B cell (primary cell): ENCODE measurements at places on chromosomes 4 and X.

DNA sequence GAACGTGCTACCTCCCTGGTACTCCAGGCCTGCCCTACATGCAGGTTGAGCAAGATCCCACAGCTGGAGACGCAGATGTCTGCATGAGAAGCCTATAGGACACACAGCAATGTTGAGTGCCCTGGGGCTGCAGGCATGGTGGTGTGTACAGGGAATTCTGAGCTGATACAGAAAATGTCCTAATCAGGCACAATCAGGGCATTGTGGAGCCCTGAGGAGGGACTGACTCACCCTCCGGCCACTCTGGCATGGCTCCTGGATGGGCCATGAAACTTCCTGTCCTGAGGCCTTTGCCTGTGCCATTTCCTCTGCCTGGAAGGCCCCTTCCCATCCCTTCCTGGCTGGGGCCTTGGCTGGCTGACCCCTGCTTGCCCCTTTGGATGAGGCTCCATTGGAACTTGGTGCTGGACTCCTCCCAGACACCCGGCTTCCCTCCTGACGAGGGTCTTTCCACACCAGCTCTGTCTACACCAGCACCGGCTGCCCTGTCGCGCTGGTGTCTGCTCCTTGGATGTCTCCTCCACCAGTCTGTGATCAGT lies 16.7 kb upstream of the AFAP1 start:
- DNase-seq = no peak

DNA sequence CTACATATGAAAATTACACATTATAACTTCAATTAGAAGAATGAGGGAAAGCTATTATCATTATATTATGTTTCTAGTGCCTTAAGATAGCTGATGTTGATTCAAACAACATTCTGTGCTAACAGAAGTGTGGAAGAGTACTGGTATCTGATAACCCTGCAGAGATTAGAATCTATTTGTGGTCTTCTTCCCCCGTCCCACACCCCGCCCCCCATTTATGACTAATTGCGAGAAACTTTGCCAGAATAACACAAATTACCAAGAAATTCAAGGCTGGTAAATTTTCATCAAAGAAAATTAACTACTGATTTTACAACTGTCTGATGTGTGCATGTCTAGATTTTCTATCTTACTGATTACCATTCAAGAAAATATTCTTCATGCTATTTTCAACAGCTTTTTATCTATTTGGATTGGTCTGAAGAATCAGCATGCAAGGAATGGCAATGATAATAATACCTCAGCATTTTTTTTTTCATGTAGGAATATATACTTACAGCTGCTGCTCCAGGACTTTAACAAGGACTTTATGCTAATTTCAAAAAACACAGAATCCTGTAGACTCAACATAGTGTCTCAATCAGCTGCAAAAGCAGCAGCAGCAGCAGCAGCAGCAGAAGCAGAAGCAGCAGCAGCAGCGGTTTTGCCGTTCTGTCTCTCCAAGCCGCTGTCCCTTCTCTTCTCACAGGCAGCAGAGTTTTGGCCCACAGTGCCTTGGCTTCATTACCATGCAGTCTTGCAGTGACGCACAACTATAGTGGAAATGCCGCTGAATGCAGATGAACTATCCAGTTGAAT lies 126.7 kb downstream of the FRYL start:
- DNase-seq = no peak

- DNase-seq = no peak
Measured at GRCh38 chr4:2651998-2652397, 104.1 kb downstream of the TNIP2 start.

GRCh38 chr4:30620711-30621110 lies 99.5 kb upstream of the PCDH7 start:
- no peak for DNase-seq

DNA sequence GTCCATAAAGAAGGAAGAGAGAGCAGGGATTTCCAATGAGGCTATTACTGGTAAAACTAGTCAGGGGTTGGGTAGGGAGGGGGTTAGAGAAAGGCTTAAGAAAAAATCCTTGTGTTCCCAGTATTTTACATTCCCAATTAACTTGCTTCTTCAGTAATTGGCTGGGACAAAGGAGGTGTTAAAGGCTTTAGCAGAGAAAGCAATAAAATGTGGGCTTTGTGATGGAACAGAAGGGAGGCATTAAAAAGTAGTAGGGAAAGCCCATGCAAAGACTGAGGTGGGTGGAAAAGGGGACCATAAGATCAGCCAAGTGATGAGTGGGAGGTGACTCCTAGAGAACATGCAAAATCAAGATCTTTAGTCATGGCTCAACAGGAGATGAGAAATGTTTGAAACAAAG lies 1467.2 kb downstream of the RPA4 start:
- no peak for DNase-seq

DNA sequence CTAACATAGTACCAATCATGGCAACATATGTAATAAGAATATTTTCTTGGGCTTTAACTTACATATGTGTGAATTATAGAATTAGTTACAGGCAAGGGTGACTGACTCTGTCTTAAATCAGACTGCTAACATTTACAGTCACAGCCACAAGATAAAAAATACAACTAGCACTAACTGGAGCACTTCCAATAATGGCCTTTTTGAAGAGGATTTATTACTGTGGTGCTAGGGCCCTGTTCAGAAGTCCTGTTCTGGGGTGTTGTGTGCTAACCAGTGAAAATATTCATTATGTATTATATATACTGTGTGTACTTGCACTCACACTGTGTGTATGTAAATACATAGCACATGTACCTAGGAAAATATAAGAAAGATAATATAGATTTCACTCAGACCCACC lies 1611.2 kb downstream of the PCDH18 start:
- DNase-seq = no peak

GRCh38 chr4:12658146-12658545 lies 826.0 kb downstream of the RAB28 start:
- no peak for DNase-seq

GRCh38 chrX:115892787-115893671 lies 277.5 kb upstream of the AGTR2 start:
- DNase-seq = peak; percentile 38

GRCh38 chr4:26889356-26889755 lies 28.7 kb downstream of the STIM2 start:
- DNase-seq = no peak

DNA sequence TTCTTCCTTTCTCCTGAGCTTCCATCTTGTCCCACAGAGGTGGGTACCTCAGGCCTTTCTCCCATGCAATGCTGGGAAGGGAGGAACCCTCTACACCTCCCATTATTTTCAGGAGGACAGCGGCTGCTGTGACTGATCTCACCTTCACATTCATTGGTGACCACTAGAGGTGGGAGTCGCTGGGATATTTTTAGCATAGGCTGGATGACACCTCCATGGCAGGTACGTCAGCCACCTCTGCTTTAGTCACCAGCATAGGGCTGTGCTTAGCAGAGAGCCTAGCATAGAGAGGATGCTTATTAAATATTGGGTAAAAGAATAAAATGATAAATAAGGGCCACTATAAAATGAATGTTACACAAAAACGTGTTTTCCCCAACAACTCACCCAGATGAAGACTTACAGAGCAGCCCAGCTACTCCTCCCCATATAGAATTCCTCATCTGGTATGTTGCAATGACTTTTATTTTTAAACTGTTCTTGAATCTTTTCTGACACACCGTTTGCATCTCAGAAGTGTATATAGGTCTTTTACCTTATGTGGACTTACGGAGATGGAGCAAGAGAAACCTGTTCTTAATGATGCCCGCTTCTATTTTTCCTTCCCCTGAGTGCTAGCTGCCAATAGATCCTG lies 60.9 kb upstream of the SORBS2 start:
- no peak for DNase-seq

DNA sequence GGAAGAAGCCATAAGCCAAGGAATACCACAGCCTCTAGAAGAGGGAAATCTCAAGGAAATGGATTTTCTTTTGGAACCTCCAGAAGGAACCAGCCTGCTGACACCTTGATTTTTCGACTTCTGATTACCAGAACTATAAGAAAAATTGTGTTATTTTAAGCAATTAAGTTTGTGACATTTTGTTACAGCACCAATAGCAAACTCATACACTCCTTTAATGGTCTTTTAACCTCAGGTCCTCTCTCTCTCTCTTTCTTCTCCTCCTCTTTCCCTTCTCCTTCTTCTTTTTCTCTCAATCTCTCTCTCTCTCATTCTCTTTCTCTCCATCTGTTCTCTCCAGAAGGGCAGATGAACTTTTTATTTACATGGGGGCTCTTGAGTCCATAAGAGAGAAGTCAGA lies 26.3 kb downstream of the ARSD start:
- no peak for DNase-seq

- DNase-seq = no peak
Measured at GRCh38 chr4:61511716-61512488, 311.8 kb downstream of the ADGRL3 start.

DNA sequence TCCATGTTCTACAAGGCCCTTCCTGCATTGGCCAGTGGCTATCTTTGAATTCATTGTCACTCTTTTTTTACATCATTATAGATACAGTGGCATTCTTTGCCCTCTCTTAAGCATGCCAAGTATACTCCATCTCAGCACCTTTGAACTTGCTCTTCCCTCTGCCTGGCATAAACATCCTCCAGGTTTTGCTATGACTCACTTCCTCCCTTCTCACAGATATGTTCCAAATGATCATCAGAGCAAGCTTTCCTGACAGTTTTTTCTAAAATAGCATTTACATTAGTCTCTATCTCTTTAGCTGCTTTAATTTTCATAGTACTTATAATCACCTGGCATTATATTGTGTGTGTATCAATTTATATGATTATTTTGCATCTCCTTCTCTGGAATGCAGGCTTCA lies 553.3 kb upstream of the MAGEB2 start:
- DNase-seq = no peak

- no peak for DNase-seq
Measured at GRCh38 chr4:173506597-173507211, 23.3 kb downstream of the HAND2 start.

DNA sequence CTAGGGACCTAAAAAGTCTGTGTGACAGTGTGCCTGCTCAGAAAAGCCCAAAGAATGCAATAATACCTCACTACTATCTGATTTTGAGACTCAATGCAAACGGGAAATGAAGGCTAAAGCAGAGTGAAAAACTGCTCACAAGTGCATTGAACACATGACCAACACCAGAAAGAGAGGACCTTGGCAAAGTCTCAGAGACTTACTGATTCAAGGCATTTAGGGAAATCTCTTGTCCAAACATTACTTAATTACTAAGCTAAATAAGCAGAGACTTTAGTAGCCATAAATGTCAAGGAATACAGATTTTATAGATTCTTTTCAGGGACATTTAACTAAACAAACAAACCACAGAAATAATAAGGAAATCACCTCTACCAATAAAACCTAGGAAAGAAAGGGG lies 916.0 kb downstream of the FSTL5 start:
- DNase-seq = no peak

DNA sequence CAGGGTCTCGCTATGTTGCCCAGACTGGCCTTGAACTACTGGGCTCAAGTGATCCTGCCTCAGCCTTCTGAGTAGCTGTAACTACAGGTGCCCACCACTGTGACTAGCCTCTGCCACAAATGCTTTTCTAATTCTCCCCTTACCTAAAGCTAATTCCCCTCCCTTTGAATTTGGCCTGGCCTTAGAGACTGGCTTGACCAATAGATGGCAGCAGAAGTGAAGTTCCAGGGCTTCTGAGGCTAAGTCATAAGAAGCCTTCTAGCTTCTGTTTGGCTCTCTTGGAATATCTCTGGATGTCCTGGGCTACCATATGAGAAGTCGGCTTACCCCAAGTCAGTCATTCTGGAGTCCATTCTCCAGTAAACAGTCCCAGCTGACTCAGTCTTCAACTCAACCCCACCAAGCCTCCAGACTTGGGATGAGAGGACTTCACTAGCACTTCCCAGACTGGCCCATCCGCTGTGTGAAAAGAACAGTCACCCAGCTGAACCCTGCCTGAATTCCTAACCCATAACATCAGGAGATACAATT lies 61.0 kb downstream of the HPRT1 start:
- no peak for DNase-seq

GRCh38 chr4:186563761-186564160 lies 8.4 kb upstream of the MTNR1A start:
- DNase-seq = no peak

DNA sequence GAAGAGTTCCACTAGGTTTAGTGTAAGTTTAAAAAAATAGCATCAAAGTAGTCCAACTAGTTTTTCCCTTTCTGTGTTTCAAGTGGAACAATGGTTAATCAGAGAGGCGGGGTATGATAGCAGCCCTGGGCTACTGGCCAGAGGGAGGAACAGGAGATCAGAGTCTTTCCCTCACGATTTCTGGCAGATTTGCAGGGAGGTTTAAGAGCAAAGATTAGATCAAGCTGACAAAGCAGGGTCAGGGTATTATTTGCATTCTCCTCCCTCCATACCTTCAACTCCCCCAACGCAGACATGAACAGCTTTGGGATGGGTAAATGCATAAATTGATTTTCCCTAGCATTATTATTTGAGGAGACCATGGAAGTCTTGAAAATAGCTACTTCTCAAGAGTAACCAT lies 277.6 kb upstream of the DIAPH2 start:
- no peak for DNase-seq

DNA sequence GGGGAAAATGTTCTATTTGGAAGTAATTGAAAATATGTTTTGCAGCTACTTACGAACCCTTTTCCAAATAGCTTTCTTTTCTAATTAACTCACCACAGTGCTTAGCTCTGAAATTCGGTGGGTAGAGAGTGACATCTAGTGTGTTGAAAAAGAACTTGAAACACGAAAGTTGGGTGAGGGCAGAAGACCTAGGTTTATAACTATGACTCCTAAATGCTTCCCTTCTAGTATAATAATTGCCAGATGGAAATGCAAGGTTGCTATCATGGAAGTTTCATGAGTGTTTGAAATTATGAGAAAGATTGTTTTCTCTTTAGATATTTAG lies 77.3 kb upstream of the NOCT start:
- peak; percentile 29 for DNase-seq

- peak; percentile 87 for DNase-seq
Measured at GRCh38 chrX:10110984-10111363, 45.8 kb upstream of the CLCN4 start.

GRCh38 chr4:12957108-12957507 lies 527.0 kb downstream of the RAB28 start:
- DNase-seq = no peak

GRCh38 chr4:21102667-21103066 lies 402.4 kb downstream of the PACRGL start:
- no peak for DNase-seq

- DNase-seq = no peak
Measured at GRCh38 chrX:136021903-136022302, 36.7 kb downstream of the SLC9A6 start.

- no peak for DNase-seq
Measured at GRCh38 chrX:102849396-102849795, 87.7 kb upstream of the RAB40AL start.
